ENCODE measurements at places on chromosomes 2 and 18.

DNA sequence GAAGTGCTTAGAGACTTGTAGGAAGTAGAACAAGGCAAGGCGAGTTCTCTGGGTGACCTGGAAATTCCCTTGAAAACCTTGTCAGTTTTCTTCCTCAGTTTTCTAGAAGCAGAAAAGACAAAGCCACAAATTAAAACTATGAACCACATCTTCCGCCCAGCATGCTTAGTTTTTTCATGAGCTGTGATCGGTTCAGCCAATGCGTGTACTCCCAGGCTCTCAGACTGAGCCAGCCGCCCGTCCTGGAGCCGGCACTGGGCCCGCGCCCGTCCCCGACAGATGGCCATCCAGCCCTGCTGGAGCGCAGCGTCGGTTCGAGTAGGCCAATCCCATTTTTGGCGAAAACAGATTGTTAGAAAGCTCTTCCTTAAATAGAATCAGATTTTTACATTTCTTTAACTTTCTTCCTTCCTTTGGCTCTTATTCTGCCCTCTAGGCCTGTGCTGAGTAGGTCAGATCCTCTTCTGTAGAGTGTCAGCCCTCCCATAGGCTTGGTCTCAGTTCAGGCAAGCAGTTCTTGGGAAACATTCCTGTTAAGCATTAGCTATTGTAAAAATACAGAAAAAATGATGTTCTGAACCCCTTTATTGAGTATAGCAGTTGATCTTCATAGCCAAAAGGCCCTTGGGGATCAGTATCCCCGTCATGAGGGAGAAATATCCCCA is 112.5 kb downstream of the NCK2 start:
- no peak for DNase-seq

GRCh38 chr2:44970846-44971450 is 29.4 kb downstream of the SIX3 start:
- no peak for DNase-seq

DNA sequence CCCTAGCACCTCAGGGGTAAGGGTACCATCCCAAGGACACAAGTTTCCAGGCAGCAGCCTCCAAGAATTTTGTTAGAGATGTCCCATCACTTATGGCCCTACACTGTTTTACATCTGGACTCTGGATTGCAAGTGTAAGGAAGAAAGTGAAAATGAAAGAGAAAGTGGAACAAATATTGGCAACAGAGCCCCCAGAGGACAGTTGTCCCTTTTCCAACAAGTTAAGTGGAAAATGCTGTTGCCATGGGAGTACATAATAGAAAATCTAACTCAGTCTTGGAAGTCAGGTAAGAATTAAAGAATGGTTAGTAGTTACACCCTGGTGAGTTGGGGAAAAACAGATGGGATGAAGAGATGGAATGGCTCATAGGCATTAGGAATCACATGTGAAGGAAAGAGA is 50.6 kb downstream of the TTC21B start:
- DNase-seq = no peak

DNA sequence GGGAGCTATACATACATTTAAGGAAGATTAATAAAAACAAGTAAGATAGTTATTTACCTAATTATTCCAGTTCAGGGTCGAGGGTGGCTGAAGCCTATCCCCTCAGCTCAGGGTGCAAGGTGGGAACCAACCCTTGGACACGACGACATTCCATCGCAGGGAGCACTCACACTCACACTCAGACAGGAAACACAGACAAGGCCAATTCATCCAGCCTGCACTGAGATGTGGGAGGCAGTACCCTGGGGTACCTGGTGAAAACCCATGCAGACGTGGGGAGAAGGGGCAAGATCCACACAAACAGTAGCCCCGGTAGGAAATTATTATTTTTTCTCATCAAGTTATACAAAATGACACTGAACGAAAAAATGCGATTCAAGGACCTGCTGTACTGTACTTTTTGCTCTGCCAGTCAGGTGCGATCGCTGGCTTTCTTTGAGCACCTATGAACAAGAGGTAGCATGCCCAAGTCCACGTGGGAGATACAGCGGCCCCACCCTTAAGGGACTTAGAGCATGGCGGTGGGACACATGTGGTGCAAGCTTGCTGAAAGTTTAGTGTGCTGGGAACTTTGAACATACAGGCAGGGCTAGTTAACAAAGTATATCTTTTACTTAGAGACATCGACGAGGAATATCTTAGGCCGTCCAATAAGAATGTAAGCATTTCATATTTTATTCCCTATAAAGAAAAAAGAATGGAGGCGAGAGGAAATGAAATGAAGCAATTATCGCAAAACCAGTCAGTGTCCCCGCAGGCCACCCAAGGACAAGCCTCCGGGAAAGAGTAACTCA is 624 bp downstream of the METTL8 start:
- peak; percentile 84 for DNase-seq
